ENCODE measurements at places on chromosomes 5 and 9. TPM values are rescaled to one million over a fixed set of nuclear protein-coding genes. Genes with fewer than 3 reads are reported as not detected.
A peak's percentile ranks its signal among the peaks of the same experiment; 100 is the strongest.

The BRD8 gene
- 70.6 TPM for total RNA-seq

The FRMD3 gene
- total RNA-seq = 0.17 TPM

The HSPA9 gene
- 398 TPM for total RNA-seq

The CYLC2 gene
- total RNA-seq = not detected

The WWC1 gene
- 1.3 TPM for total RNA-seq

The NOXA1 gene
- total RNA-seq = 0.58 TPM

The DPH7 gene
- 35.5 TPM for total RNA-seq

The PCDHB7 gene
- total RNA-seq = not detected

DNA sequence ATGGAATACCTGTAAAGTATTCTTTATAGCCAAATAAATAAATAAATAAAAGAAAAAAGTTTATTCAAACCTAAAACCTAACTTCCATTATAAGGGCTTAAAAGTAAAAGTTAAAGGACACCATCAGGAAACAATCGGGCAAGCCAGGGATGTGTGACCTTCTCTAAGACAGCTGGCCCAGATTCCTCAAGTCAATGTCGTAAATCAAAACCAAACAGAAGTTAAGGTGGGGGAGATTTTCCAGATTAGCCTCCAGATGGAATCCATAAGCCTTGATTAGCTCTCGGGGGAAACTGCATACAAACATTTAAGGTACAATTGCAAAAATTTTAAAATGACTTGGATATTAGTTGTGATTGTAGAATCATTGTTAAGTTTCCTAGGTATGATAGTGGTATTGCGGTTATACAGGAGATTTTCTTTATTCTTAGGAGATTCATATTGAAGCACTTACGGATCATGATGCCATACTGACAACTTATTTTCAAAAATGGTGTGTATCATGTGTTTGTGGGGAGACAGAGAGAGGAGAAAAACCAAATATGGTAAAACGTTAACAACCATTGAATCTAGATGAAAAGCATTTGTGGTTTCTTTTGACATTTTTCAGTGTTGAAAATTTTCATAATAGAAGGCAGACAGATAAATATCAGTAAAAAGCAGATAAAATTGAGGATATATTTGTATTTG, 21.5 kb upstream of the MGAT1 start:
- ATAC-seq = no peak

GRCh38 chr5:163407034-163407655, 30.2 kb upstream of the CCNG1 start:
- ATAC-seq = no peak

- ATAC-seq = peak; percentile 60
Measured at GRCh38 chr5:79878721-79879336, 112.2 kb downstream of the MTX3 start.

DNA sequence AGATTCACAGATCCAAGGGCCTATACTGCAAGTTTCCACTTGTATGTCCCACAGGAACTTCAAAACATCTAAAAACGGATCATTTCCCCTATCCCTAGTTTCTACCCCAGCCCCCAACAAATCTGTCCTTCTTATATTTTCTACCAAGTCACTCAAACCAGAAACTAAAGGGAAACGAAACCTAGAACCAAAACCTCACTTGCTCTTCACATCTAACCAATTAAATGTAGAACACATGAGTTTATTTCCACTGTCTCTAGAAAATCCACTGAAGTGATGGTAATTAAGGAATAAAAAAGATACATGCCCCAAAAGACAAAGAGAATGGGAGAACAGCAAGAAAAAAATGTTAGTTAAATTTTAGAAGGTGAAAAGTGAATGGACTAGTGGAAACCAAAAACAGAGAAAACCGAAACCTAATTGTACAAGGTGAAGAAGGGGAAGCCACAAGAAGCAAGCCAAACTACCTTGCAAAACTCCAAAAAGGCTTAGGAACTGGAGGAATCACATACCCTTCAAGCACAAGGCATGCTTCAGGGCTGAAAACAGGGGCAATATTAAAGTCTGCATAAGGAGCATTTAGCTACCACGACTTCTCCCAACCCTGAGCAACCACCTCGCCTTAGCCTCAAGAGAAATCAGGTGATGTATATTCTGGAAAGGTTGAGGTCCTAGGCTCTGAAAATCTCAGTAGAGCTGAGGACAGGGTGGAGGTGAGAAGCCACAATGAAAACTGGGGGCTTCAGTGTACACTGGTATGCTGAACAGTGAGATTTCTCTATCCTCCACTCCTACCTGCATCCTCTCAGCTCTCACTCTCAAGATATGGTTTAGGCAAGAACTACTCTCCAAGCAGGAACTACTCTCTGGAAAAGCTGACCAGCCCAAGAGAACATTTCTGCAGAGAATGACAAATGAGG, 11.1 kb downstream of the SMU1 start:
- no peak for ATAC-seq

GRCh38 chr5:132457371-132458225, 33.0 kb downstream of the IRF1 start:
- ATAC-seq = peak; percentile 25

DNA sequence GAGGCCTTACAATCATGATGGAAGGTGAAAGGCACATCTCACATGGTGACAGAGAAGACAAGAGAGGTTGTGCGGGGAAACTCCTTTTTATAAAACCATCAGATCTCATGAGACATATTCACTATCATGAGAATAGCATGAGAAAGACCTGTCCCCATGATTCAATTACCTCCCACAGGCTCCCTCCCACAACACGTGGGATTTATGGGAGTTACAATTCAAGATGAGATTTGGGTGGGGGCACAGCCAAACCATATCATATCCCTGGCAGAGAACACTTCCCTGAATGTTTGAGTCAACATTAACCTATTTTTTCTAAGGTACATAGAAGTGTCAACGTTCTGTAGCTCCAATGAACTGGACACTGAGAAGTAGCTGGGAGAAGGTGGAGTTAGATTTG, 280.9 kb downstream of the NFIB start:
- ATAC-seq = no peak

DNA sequence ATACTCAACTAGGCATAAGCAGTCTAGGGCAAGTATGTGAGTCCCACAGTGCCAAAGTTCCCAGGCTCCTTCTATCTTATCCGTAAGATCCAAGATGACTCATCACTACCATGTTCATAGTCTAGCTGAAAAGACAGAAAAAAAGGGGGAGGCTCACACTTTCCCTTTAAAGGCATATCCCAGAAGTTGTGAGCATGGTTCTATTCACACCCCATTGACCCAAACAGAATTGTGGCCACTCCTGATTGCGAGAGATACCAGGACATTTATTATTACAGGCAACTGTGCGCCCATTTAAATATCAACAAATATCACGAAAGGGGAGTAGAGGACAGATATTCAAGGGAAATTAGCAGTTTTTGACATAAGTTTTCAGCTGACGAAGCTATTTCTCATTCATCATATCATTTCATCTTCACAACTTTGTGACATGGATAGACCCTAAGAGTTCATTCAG, 8.1 kb upstream of the PFDN1 start:
- no peak for ATAC-seq

DNA sequence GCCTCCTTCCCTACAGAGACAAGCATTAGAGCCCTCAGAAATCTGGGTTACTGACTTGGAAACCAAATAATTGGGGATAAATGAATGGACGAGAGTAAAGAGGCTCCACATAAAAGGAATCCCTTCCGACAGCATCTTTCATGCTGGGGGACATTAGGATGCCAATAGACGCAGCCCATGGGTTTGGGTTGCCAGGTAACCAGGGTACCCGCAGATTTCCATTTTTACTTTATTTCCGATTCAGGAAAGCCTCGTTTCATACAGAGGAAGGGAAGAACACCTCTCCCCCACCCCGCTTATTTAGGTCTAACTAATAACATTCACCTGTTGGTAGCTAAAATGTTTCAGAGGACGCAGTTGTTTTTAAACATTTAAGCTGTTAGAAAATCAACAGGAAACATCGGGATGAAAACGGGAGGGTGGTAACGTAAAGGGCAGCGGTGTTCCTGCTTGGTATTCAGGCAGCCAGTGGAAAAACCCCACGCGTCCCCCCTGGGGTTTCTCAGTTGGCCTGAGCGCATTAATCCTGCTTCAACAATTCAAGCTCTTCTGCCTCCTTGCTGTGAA, 179.5 kb downstream of the YTHDC2 start:
- no peak for ATAC-seq

DNA sequence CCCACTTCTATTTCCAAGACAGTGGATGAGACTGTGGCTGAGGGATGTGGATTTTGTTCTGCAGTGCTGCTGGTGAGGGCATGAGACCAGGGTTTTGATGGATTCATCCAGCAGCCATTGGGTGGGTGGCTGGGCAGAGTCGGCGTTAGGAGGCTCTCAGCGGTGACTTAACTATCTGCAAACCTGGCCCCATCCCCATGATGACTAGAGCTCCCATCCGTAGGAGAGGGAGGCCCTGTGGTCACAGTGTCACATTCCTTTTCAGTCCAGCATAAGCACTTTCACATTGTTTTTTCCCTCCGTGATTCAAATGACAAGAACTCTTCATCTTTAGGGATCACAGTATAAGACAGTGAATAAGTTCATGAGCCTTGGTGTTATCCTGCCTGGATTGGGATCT, 60.4 kb upstream of the SPRY4 start:
- no peak for ATAC-seq

GRCh38 chr9:14616188-14616982, 76.8 kb downstream of the ZDHHC21 start:
- no peak for ATAC-seq

DNA sequence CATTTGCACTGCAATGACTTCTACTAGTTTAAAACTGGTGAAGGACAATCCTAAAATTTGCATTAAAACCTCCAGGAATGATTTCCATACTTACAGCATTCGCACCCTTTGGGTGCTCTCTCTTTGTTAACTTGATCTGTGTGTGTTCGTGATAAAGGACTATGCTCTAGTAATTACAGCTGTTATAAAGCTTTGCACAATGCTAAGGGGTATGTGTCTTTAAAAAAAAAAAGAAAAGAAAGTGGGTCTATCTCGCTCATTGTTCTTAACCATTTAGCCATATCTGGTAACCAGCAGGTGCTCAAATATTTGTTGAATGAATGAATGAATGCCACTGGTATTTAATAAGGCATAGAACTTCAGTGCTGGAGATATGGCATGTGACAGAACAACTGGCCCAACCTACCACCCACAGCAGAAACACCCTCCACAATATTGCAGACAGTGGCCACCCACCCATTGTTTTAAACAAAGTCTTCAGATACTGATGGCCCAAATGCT, 8.7 kb downstream of the TRIM36 start:
- no peak for ATAC-seq

DNA sequence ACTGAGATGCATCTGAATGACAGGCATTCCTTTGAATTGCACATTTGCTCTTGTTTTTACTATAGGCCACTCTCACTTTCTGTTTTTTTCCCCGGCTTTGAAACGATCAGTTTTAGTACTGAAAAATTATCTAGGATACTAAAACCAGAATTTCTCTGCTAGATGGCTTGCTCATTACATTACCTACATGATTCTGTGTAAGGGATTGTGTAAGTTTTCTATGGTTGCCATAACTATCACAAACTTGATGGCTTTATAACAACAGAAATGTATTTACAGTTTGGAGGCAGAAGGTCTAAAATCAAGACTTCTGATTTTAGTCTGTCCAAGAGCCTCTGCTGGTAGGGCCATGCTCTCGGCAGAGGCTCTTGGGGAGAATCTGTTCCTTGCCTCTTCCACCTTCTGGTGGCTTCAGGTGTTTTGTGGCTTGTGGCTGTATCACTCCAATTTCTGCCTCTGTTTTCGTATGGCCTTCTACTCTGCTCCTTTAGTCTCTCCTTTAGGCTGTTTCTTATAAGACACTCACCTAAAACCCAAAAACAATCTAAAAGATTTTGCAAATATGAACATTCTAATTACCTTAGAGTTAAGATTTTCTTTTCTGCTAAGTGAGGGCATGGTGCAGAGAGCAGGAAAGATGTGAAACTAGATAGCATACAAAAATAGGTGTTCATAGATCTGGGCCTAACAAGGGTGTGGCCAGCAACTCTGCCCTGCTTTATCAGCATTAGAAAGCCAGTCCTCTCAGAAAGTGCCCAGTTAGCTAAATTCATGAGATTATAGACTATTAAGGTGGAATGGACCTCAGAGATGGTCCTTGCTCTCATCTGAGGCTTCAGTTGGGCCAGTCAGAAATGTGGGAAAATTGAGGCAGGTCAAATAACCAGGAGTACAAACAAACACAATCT, 93.3 kb upstream of the CDKN2B start:
- peak; percentile 25 for ATAC-seq

DNA sequence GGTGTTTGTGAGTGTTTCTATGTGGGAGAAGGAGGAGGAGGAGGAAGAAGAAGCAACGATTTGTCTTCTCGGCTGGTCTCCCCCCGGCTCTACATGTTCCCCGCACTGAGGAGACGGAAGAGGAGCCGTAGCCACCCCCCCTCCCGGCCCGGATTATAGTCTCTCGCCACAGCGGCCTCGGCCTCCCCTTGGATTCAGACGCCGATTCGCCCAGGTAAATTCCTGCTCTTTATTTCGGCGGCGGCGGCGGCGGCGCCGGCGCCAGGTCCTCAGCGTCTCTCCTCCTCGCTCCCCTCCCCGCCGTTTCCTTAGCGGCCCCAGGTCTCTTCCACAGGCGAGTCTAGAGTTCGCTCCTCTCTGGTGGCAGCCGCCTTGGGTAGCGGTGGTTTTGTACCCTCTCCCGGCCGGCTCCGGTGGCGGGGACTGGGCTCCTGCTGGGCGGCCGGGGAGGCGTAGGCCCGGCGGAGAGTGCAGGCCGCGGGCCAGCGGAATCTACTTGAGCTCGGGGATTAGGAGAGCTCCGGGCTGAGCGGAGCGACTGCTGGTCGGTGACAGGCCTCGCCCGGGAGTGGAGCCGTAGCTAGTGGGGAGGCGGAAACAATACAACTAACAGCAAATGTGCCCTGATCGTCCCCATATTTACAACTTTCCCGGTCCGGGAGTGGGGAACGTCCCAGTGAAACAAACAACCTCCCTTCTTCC, 547 bp downstream of the NIPBL start:
- ATAC-seq = peak; percentile 27

DNA sequence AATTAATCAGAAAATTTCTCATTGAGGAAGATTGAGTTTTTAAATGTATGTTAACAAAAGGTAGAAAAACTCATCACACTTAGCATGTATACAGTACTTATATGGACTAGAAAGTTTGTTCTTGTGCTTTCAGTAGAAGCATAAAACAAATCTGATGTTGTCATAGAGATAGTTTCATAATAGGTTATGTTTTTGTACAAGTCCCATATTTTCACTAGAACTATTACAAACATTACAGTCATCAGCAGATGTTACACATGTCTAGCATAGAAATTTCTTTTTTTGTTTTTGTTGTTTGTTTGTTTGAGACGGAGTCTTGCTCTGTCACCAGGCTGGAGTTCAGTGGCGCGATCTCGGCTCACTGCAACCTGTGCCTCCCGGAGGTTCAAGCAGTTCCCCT, 131.4 kb downstream of the COMMD10 start:
- no peak for ATAC-seq

- no peak for ATAC-seq
Measured at GRCh38 chr9:80410106-80410505, 838.3 kb downstream of the TLE4 start.

- ATAC-seq = no peak
Measured at GRCh38 chr9:126067031-126067734, 259.4 kb upstream of the MVB12B start.

DNA sequence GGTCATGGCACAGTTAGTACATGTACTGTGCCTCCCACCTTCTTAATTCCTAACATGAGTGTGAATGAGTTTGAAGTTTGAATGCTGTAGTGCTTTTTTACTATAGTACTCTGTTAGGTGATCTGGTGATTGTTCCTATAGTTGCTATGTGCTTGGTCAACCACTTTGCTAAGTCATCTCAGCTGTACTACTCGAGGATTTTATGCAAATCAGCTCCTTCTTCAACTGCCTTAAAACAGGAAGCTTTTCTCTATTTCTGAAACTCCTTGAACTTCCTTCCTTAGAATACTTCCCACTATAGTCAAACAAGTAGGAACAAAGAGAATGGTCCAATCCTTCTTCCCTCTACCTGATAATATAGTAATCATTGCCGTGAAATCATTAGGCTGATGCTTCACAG, 219.6 kb downstream of the CTNND2 start:
- no peak for ATAC-seq
